Glomerular endothelial cell (primary cell): ENCODE measurements at places on chromosomes 5 and 9.

- no peak for DNase-seq
Observed at GRCh38 chr9:121650217-121651007, 1.0 kb upstream of the DAB2IP start.

DNA sequence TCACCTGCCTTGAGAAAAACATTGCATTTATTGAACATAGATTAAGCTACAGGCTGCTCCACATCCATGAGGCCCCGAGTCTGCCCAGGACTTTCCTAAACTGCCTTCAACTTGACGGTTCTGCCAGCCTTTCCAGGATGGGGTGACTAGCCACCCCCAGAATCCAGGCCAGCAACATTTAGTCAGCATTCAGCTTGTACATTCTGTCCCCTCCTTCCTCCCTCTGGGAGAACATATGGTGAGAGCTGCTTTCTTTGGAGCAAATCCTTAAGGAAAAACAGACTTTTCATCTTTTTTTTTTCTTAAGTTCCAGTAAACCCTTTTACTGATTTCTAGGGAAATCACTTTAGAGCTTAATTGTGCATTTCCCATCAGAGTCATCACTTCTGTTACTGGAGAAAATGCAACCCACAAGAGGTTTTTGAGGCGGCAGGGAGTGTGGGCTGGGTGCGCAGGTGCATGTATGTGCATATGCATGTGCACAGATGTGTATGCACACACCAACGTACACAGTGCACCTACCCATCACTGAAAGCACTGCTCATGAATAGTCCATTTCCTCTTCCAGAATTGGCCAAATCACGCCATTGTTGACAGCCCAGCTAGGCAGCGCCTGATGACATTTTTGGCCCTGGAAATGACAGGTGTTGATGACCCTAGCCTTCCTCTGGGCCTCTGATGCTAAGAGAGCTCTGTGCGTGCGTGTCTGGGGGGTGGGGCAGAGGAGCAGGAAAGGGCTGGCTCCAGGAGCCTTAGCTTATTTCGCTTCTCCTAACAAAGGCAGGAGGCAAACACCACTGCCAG lies 145.6 kb downstream of the HSD17B3 start:
- no peak for DNase-seq

DNA sequence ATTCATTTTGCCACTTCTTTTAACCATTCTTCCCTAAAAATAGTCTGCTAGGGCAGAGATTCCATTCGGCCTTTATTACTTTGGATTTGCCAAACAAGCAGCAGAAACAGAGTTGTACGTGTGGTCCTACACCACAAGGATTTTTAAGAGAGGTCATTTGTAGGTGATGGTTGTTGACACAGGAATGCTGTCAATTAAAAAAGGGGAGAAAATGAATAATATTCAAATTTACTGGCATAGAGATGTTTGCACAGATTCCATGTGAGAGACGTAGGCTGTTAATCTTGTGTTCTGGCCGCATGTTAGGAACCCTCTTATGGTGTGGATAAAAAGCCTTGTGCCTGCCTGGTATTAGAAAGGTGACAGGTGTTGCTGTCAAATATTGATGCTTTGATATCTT lies 34.9 kb downstream of the TRIO start:
- DNase-seq = no peak

DNA sequence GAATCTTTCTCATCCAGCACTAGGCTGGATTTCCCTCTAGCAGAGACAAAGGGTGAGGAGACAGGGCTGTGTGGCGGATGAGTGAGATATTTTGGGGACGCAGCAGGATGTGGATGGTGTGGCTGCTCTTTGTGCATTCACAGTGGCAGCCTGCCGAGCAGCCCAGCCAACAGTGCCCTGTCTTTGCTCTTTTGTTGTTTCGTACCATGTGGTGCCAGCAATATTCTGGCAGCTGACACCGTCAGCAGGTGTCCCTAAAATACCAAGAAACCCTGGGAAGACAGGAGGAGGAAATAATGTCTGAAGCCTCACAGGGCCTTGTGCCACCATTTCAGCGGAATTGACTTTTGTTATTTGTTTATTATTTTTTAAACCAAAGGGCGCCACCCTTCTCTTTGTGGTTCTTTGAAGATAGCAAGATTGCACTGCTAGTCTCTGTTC lies 141.4 kb downstream of the CCDC192 start:
- DNase-seq = no peak

DNA sequence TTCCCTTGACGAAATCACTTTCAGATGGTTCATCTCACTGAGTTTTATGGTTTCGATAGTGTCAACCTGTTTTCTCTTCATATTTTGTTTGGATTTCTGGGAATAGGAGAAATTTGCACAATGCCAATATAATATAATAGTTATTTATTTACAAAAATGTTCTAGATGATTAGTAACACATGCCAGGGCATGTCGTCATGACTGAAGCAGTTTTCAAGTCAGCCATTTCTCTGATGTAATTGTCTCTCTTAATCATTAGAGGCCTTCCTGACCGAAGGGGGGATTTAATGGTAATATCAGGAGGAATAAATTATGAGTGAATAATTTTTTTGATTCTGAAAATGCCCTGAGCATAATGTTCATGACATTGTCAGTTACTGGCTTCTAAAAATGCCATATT lies 246.5 kb upstream of the ATP10B start:
- no peak for DNase-seq

GRCh38 chr9:97502222-97502983 lies 937 bp downstream of the TMOD1 start:
- DNase-seq = no peak
